Hematopoietic multipotent progenitor cell treated with erythropoietin and hydrocortisone succinate and interleukin-3 and kit ligand, for 6 days (in vitro differentiated cells): ENCODE measurements at places on chromosomes 6 and 20.

GRCh38 chr20:13283869-13284829 is 63.1 kb downstream of the ISM1 start:
- no peak for DNase-seq

- peak; percentile 22 for DNase-seq
Observed at GRCh38 chr6:28898710-28898965, 25.1 kb downstream of the TRIM27 start.

DNA sequence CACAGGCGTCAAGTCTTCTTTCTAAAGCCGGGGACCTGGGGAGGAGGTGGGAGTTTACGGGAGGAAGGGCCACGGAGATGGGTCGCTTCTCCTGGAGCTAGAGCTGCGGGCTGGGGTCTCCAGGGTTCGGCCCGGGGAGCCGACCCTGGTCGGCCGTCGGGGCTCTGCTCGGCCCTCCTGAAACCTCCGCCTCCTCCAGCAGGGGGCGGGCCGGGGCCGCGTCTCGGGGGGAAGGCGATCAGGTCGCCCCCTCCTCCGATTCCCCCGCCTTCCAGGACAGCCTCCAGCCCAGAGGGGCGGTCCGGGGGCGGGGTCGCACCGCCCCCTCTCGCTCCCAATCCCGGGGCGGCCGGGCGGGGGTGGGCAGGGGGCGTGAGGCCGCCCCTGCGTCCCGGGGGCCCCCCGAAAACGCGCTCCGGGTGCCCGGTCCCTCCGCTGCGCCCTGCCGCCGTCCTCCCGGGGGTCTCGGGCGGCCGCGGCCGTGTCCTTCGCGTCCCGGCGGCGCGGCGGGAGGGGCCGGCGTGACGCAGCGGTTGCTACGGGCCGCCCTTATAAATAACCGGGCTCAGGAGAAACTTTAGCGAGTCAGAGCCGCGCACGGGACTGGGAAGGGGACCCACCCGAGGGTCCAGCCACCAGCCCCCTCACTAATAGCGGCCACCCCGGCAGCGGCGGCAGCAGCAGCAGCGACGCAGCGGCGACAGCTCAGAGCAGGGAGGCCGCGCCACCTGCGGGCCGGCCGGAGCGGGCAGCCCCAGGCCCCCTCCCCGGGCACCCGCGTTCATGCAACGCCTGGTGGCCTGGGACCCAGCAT is at the start of gene CEBPB:
Gene CEBPB, plus strand, starts transcription at position 580 of the 814 bp plus-strand sequence. Its CDS starts 204 bp downstream, at position 784.
- peak; percentile 89 for DNase-seq

DNA sequence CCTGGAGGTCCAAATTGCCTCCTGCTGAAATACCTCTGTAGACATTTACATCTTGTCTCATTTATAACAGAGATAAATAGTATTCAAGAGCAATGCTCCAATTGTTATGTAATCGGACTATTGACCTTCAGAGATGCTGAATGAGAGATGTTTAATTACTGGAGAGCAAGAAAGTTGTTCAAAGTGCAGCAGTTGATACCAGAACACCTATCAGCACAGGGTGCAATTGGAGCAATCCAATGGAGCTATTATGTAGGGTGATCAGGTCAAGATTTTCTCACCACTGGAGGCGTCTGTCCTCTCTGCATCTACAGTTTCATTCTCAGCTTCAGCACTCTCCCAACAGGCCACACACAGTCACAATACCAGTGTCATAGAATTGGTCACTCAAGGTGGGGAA is 19.5 kb upstream of the TMX4 start:
- DNase-seq, result no peak

DNA sequence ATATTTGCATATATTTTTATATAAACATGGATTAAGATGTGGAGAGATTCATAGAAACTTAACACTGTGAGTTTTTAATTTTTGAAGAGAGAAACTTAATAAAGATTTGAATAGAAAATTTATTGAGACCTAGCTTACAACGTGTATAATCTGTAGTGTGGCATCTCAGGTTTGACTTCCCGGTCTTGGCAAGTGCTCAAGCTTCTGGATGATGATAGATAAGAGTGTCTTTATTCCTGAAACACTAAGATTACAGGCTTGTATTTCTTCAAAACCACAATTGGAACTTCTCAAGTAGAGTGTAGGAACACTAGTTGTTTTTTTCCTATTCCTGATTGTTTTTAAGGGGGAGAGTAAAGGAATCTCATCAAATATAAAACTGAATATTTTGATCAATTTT is 64.6 kb upstream of the NOTCH4 start:
- peak; percentile 80 for DNase-seq

DNA sequence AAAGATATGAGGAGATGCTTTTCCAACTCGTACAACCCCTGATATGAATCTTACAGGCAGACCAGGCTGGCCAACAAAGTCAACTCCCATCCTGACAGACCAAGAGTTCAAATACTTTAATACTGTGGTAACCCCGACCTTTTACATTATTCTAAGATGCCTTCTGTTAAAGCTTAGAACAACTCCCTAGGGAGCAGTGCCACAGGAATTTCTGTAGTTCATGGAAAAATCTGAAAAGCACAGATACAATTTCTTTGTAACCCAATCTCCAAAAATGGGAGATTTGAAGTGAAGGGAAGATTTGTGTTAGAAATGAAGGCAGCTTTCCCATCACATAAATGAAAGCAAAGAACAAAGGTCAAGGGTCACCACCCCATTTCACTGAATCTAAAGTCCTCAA is 151.3 kb upstream of the BEND6 start:
- no peak for DNase-seq

DNA sequence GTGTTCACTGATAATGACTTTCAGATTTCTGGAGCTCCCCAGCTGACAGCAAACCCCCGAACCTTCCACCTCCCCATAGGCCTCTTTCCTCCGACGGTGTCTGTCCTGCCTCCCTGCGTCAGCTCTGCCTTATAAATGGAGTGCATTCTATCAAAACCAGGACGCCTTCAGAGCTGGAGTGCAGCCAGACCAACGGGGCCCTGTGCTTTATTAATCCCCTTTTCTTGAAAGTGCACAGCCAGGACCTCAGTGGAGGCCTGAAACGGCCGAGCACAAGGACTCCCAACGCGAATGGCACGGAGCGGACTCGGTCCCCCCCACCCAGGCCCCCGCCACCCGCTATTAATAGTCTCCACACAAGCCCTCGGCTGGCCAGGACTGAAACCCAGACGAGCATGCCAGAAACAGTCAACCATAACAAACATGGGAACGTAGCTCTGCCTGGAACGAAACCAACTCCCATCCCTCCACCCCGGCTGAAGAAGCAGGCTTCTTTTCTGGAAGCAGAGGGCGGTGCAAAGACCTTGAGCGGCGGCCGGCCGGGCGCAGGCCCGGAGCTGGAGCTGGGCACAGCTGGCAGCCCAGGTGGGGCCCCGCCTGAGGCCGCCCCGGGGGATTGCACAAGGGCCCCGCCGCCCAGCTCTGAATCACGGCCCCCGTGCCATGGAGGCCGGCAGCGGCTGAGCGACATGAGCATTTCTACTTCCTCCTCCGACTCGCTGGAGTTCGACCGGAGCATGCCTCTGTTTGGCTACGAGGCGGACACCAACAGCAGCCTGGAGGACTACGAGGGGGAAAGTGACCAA is 42.3 kb upstream of the NAA20 start:
- no peak for DNase-seq

DNA sequence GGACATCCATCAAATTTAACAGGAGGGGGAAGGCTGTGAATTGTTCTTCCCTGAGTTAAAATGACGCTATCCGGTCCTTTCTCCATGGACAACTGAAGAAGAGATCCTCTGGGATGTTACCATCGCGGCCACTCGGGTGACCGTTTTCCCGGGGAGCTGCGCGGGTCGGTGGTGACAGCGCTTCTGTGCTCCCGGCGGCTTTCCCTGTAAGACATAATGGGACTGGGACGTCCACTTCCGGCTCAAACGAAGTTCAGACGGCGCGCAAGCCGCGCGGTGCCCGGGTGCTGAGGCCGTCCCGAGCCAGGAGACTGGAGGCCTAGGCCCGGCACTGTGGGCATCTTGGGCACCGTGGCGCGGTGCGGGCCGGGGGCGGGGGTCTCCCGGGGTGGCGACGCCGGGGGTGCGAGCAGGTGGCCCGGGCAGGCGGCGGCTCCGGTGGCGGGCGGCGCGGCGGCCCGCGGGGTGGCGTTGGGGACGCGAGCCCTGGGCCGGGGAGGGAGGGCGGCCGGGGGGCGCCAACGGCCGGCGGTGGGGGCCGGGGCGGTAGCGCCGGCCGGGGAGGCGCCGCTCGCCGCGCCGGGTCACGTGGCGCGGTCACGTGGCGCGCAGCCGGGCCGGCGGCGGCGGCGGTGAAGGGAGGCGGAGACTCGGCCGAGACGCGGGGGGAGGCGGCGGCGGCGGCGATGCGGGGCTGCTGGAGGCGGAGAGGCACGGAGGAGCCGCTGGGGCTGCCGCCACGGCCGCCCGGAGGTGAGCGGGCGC is 63.6 kb downstream of the GTF2H5 start:
- peak; percentile 77 for DNase-seq

GRCh38 chr6:167046861-167047495 is 47.8 kb downstream of the CEP43 start:
- no peak for DNase-seq
